LHCN-M2 (cell line): ENCODE measurements at places on chromosomes 1 and 21. TPM values are rescaled to one million over a fixed set of nuclear protein-coding genes. Genes with fewer than 3 reads are reported as not detected.

The ST6GALNAC5 gene
- total RNA-seq = 7.3 and 13.1 TPM in 2 replicates

The RAB3GAP2 gene
- 20.9 and 21.6 TPM in 2 replicates for total RNA-seq

The HMGB4 gene
- not detected in 2 replicates for total RNA-seq

The GSTM1 gene
- 1.1 and 1.2 TPM in 2 replicates for total RNA-seq

The EDN2 gene
- total RNA-seq = not detected in 2 replicates

The KCNE2 gene
- total RNA-seq = not detected in 2 replicates

The TSSK3 gene
- total RNA-seq = 0.40 TPM in 1 of 2 replicates, not detected in the other

The GUCA2B gene
- total RNA-seq = not detected in 2 replicates
